ENCODE measurements at places on chromosomes 16 and 17.

DNA sequence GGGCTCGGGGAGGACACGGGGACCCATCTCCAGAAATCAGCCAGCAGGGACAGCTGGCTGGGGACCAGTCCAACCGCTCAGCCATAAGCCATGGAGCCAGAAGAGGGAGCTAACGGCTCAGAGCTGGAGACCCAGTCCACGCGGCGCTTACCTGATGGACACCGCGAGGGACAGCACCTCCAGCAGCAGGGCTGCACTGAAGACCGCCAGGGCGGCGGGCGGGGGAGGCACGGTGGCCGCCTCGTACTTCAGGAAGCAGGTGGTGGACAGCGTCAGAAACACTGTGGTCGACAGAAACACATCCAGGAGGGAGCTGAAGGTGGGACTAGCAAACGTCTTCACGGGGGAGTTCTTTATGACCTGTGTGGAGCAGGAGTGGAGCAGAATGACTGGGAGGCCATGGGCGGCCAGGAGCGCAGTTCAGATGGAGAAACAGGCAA lies 102.6 kb upstream of the CREBBP start:
- DNase-seq, result no peak

GRCh38 chr17:50631908-50632571 lies 2.6 kb upstream of the ABCC3 start:
- no peak for DNase-seq

GRCh38 chr16:56068816-56069215 lies 122.5 kb upstream of the GNAO1 start:
- no peak for DNase-seq

DNA sequence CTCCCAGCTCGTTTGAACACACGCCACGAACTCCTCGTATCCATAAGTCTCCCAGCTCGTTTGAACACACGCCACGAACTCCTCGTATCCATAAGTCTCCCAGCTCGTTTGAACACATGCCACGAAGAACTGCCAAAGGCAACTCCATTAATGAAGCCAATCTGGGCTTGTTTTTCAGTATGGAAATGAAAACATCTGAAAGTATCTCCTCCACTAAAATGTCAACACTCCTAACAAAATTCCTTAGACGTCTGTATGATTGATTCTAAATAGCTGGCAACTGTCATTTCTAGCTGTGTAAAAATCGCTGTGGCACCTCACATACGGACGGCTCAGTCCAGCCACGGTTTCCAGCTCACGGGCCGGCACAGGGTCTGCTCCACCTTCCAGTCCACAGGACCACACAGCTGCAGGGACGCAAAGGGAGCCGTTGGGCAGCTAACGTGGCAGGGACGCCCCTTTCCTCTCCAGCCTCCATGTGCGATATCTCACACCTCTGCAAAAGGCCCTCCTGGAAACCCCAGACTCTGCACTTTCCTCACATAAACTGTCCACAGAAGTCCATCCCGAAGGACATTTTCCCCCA lies 67.1 kb upstream of the METRNL start:
- no peak for DNase-seq

GRCh38 chr16:88118376-88118775 lies 167.1 kb downstream of the BANP start:
- DNase-seq, result no peak

- no peak for DNase-seq
These were observed 75.1 kb downstream of the CYLD start for GRCh38 chr16:50816901-50817555.

Measured in stimulated activated CD8-positive, alpha-beta memory T cell treated with anti-CD3 and anti-CD28 coated beads, Interleukin-4, amount 100 ng/mL, for 4 hours (primary cell).